ENCODE measurements at places on chromosomes 7 and 10.

DNA sequence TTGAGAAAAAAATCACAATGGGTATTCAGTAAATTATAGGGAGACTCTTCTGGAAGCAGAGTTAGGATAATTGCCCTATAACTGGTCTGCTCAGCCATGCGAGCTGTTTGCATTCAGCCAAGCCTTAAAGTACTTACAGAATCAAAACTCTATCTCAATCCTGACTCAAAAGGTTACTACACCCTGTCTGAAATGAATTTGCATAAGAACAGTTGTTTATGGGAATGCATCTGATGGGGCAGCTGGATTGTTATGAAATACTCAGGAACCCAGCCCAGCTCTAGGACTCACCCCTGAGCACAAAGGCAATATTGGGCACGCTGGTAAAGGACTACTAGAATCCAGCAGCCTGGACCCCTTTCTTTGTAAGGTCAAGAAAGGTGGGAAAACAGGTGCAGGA is 38.8 kb downstream of the AKR1B15 start:
- no peak for DNase-seq

- DNase-seq: no peak
These were observed at the start of gene DNAH11 for GRCh38 chr7:21542891-21543527. Gene DNAH11 (plus strand): TSS chr7:21543039. CDS start chr7:21543246, 207 bp downstream.

- DNase-seq: no peak
These were observed 496.3 kb downstream of the XPNPEP1 start for GRCh38 chr10:109426987-109427386.

DNA sequence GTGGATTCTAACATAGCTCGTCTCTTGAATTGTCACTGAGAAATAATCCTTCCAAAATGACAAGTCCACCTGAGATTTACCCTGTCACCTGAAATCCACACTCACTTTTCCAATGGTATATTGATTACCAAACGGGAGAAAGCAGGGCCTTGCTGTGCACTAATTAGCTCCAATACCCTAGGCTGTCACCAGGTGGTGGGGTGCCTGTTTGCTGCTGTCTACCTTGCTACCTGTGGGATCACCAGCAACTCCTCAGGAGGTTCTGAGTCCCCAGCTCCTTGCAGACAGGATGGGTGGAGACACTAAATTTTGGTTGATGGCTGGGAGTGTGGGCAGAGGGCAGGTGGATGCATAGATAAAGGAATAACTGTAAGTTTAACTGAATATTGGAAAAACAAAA is 237.2 kb upstream of the ZNF32 start:
- no peak for DNase-seq

DNA sequence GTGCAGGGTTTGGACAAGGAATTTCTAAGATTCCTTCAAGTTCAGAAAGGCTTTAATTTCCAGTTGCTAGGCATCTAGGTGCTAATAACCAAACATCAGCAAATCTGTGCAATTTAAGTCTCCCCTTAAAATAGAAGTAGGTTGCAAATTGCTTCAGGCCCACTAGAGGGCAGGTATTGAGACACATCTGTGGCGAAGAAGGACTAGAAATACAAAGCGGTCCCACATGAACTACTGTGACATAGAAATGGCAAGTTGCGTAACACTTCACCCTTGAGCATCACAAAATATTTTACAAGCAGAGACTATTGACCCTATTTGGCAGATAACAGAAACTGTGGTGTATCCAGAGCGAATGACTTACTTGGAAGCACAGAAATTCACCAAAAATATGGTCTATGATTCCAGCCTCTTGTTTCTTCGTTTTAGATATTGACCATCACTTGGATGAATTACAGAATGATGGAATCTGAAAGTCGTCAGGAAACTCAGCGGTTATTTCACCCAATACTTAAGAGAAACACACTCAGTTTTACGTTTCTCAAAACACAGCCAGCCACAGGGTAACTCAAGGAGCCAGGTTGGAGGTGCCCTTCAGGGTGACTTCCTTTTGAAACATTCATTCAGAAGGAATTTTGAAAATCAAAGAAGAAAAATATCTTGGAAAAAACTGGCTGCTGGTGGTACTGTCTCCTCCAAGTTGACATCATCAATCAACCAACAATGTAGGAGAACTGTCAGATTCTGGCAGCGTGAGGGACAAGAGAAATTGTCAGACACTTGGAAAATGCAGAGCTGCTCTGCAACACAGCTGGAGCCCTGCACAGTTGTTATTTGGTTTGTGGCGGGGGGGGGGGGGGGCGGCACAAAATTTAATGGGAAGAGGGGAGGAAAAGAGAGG is 256.3 kb upstream of the MINDY3 start:
- DNase-seq: no peak

DNA sequence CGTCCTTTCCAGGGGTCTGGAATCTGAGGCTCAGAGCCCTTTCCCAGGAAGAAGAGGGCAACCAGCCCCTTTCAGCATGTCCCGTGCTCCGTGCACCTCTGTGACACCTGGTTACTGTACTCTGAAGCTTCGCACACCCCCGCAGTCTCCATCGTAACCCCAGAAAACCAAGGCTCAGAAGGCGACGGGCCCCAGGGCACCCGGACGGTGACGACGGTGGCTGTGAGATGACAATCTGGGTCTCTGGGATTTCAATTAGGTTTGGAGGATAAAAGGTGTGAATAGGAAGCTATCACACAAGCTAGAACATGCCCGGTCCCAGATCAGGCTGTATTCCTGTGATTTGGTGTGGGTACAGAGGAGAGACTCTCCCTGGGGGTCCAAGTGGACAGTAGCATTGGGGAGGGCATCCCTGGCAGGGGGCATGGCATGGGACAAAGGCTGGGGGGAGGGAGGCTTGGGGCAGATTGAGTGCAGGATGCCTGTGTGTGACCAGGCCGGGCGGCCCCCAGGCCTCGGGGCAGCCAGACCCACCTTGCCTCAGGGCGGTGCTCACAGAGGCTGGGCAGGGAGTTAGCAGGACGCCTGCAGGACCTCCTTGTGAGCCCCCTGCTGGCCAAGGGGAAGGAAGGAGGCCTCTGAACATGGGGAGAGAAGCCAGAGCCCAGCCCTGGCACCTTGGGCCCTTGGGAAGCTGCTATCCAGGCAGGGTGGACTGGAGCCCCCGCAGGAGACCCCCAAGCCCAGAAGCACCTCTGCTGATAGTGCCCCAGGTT is 23.4 kb upstream of the PSMG3 start:
- no peak for DNase-seq

- DNase-seq: no peak
These were observed 85.5 kb downstream of the LCOR start for GRCh38 chr10:96917628-96918027.

All from effector CD8-positive, alpha-beta T cell (primary cell).